ENCODE measurements at places on chromosomes 4 and X.

GRCh38 chr4:1028574-1029220, 17.3 kb downstream of the FGFRL1 start:
- no peak for DNase-seq
- no peaks in the 10 kb centered on the region for H3K36me3 ChIP-seq
- no peaks in the 10 kb centered on the region for H3K27me3 ChIP-seq
- no peak overlapping the region for H3K27ac ChIP-seq
- no peak overlapping the region for H3K4me3 ChIP-seq
- no peaks in the 10 kb centered on the region for H3K4me1 ChIP-seq

DNA sequence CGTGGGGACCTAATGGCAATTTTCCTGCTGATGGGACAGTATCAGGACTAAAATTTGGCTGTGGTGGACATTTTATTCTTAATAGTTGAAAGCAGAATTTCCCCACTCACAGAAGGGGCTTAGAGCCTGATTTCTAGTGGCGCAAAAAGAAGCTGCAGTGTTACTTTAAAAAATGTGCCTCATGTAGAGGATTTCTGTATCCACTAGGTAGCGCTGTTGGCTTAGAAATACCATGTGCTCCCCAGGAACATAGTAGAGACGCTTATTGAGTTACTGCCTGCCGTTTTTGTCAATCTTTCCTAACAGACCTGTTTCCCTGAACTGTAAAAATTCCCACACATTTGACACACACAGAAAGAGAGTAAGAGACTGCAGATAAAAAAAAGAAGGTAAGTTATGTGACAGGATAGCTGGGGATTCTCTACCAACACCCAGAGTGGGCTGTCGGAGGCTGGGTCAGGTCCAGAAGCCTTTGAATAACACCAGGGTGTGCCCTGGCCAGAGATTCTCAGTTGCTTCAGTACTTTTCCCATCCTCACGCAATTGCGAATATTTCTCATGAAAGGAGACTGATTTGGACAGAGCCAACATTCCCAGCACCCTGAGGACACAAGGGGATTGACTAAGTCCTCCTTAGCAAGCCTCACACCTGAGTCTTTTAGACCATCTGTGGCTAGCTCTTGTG, 88.4 kb downstream of the ZXDA start:
- H3K27ac ChIP-seq = no peak overlapping the region
- peak overlapping the region; percentile 26 for H3K4me3 ChIP-seq
- no peak for DNase-seq
- no peaks in the 10 kb centered on the region for H3K4me1 ChIP-seq

- H3K36me3 ChIP-seq = no peaks in the 10 kb centered on the region
- no peak overlapping the region for H3K27ac ChIP-seq
- no peaks in the 10 kb centered on the region for H3K4me1 ChIP-seq
- no peaks in the 10 kb centered on the region for H3K27me3 ChIP-seq
Observed at GRCh38 chr4:151694961-151695720, 65.7 kb downstream of the GATB start.

DNA sequence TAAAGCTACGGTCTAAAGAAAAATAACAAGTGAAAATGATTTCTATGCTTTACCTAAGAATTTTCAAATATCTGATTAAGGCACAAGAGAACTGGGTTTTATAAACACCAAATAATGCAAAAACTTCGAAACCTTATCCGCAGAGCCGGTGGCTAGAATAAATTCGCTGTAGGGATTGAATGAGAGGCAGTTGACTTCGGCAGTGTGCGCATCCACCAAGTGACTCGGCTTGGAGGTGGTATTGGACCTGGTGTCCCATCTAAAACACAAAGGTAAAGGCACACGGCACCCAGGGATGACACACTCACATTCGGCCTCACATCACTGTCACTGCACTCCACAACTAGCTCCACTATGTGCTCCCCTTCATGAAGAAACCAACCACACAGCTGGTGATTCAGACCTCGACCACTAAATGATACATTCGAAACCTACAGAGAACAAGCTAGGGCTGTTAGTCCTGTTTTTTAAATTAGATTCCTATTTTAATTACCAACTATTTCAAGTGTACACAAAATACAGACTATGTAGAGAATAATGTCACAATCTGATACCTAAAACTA, 17.5 kb downstream of the RBBP7 start:
- no peaks in the 10 kb centered on the region for H3K36me3 ChIP-seq
- H3K27me3 ChIP-seq = no peaks in the 10 kb centered on the region
- no peak overlapping the region for H3K4me3 ChIP-seq

- no peaks in the 10 kb centered on the region for H3K4me1 ChIP-seq
- peaks cover 5% of the 10 kb centered on the region for H3K36me3 ChIP-seq
- H3K4me3 ChIP-seq = no peak overlapping the region
- H3K27ac ChIP-seq = no peak overlapping the region
- DNase-seq = no peak
- no peaks in the 10 kb centered on the region for H3K27me3 ChIP-seq
Observed at GRCh38 chr4:55444827-55445226, 49.1 kb downstream of the TMEM165 start.

DNA sequence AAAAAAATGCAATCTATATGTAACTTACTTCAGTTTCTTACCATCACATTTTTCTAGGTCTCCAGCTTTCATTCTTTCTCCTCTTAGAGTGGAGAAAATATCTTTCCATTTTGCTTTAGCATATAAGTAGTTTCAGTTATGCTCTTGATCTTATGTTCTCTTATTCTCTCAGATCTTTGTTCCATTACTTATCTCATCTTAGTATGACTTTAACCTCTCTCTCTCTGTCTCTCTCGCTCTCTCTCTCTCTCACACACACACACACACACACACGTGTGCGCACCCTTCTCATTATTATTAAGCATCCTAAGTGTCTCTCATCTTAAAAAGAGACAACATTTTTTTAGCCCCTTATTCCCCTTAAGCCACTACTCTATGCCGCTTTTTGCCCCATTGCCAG, 92.8 kb downstream of the FAAH2 start:
- H3K27me3 ChIP-seq = no peaks in the 10 kb centered on the region
- no peak overlapping the region for H3K27ac ChIP-seq
- no peak overlapping the region for H3K4me3 ChIP-seq
- no peaks in the 10 kb centered on the region for H3K36me3 ChIP-seq
- no peaks in the 10 kb centered on the region for H3K4me1 ChIP-seq
- DNase-seq = no peak

DNA sequence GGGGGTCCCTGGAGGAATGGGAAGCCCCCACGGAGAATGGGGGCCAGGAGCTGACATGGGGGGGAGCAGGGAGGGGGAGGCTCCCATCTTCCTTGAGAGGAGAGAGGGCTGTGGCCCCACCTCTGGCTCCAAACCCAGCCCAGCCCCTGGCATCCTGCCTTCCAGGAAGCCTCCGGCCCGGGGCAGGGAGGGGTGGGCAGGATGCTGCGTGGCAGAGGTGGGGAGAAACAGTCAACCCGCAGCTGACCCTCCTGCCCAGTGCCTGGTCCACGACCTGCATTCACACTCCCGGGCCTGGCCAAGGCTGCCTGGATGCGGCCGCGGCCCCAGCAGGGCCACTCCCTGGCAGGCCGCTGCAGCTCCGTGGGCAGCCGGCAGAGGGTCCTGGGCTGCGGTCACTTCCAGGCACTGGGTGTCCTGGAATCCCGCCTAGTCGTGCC, 39.0 kb downstream of the CPLX1 start:
- H3K4me1 ChIP-seq = peaks cover 2% of the 10 kb centered on the region
- no peak overlapping the region for H3K4me3 ChIP-seq
- peak; percentile 75 for DNase-seq
- no peaks in the 10 kb centered on the region for H3K36me3 ChIP-seq
- H3K27ac ChIP-seq = no peak overlapping the region

DNA sequence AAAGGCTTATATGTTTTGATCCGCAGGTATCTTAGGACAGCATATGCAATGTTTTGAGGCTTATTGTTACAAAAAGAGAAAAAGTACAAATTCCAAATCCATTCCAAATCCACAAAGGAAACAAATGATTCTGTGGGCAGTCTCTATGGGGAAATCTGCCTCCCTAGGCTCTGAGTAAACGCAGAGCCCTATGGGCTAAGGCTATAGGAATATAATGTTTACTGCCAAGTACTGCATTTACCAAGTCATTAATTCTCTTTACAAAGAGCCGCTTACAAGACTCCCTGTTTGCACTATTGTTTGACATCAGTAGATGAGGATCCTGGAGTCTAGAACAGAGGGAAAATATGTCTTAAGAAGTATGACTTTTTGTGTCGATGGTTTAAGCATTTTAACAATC, 212.4 kb upstream of the GPC4 start:
- no peaks in the 10 kb centered on the region for H3K27me3 ChIP-seq
- H3K36me3 ChIP-seq = no peaks in the 10 kb centered on the region
- H3K4me3 ChIP-seq = no peak overlapping the region
- no peak for DNase-seq
- H3K4me1 ChIP-seq = no peaks in the 10 kb centered on the region

DNA sequence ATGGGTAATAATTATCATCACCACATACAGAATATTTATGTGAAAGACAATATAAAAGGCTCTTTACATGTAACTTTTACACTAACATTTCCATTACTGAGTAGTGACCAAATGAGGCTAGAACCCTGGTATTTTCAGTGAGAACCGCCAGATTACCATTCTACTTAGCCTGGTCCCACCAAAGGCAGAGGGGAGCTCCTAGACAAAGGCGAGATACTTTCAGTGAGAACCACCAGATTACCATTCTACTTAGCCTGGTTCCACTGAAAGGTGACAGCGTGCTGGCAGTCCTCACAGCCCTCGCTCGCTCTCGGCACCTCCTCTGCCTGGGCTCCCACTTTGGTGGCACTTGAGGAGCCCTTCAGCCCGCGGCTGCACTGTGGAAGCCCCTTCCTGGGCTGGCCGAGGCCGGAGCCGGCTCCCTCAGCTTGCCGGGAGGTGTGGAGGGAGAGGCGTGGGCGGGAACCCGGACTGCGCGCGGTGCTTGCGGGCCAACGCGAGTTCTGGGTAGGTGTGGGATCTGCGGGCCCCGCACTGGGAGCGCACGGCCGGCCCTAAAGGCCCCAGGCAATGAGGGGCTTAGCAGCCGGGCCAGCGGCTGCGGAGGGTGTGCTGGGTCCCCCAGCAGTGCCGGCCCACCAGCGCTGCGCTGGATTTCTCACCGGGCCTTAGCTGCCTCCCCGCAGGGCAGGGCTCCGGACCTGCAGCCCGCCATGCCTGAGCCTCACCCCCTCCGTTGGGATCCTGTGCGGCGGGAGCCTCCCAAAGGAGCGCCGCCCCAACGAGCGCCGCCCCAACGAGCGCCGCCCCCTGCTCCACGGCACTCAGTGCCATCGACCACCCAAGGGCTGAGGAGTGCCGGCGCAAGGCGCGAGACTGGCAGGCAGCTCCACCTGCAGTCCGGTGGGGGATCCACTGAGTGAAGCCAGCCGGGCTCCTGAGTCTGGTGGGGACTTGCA, 1276.1 kb downstream of the PCDH7 start:
- no peaks in the 10 kb centered on the region for H3K27me3 ChIP-seq
- DNase-seq = peak; percentile 61
- H3K4me1 ChIP-seq = no peaks in the 10 kb centered on the region
- H3K4me3 ChIP-seq = no peak overlapping the region
- no peak overlapping the region for H3K27ac ChIP-seq

DNA sequence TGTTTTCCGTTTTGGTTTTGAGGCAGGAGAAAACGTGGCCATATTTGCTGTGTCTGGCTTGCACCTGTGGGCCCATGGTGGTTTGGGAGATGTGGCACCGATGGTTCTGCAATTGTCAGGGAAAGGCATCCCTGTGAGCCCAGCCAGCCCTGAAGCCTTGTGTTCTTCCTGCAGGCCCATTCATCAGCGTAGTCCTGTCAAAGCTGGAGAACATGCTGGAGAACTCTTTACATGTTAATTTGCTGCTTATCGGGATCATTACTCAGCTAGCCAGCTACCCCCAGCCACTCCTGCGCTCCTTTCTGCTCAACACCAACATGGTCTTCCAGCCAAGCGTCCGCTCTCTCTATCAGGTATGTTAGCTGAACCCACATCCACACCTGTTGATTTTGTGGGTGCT, 104.7 kb downstream of the GATB start:
- H3K27me3 ChIP-seq = no peaks in the 10 kb centered on the region
- no peak for DNase-seq
- no peak overlapping the region for H3K27ac ChIP-seq
- H3K4me3 ChIP-seq = no peak overlapping the region
- H3K4me1 ChIP-seq = no peaks in the 10 kb centered on the region

DNA sequence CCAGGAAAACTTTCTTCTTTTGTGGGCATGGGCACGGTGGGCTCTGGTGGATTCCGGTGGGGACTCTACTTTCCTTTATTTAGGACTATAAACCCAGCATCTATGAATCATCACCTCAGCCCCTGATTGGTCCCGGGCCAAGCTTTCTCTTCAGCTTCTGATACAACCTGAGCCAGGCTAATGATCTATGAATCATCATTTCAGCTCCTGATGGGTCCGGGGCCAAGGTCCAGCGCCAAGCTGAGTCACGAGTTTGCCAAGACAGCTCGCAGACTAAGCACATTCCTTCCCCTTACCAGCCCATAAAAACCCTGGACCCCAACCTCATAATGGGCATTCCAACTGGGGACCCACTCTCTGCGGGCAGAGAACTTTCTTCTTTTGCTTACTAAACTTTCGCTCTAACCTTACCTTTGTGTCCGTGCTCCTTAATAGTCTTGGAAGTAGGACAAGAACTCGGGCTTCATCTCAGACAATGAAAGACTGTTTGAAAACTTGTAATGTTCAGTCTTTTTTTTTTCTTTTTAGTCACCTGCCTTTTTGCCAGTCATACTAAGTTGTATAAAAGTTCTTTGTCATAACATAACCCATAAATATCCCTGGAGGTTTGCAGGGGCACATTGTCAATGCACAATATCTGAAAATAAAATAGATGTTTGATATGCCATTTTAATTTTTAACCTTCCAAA, 904.9 kb upstream of the EPHA5 start:
- H3K4me3 ChIP-seq = no peak overlapping the region
- H3K27ac ChIP-seq = no peak overlapping the region
- no peaks in the 10 kb centered on the region for H3K27me3 ChIP-seq
- peak; percentile 82 for DNase-seq
- no peaks in the 10 kb centered on the region for H3K4me1 ChIP-seq
- no peaks in the 10 kb centered on the region for H3K36me3 ChIP-seq

DNA sequence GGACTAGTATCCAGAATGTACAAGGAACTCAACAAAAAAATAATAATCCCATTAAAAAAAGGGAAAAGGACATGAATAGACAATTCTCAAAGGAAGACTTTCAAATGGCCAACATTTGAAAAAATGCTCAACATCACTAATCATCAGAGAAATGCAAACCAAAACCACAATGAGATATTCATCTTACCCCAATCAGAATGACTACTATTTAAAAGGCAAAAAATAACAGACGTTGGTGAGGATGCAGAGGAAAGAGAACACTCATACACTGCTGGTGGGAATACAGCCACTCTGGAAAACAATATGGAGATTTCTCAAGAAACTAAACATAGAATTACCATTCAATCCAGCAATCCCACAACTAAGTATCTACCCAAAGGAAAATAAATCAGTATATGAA, 133.1 kb downstream of the KDR start:
- H3K4me1 ChIP-seq = no peaks in the 10 kb centered on the region
- no peak overlapping the region for H3K27ac ChIP-seq
- no peak overlapping the region for H3K4me3 ChIP-seq
- no peaks in the 10 kb centered on the region for H3K27me3 ChIP-seq
- DNase-seq = no peak

Data from aorta (tissue), 5 donors.